Tibial nerve (tissue), 4 donors: ENCODE measurements at places on chromosomes 11 and 22. TPM values are rescaled to one million over a fixed set of nuclear protein-coding genes. Genes with fewer than 3 reads are reported as not detected.

SLC5A4 gene
- total RNA-seq: 0.21 TPM

OR51B5 gene
- 2.0 TPM for total RNA-seq

GRCh38 chr11:42960521-42961088 is 351.2 kb upstream of the API5 start:
- H3K36me3 ChIP-seq: no peaks in the 10 kb centered on the region
- no peaks in the 10 kb centered on the region for H3K27me3 ChIP-seq
- no peak overlapping the region for H3K4me3 ChIP-seq
- no peak for DNase-seq

GRCh38 chr11:63814383-63814736 is 1.1 kb downstream of the SPINDOC start:
- peak overlapping the region; percentile 84 for H3K27ac ChIP-seq
- H3K36me3 ChIP-seq: no peaks in the 10 kb centered on the region

DNA sequence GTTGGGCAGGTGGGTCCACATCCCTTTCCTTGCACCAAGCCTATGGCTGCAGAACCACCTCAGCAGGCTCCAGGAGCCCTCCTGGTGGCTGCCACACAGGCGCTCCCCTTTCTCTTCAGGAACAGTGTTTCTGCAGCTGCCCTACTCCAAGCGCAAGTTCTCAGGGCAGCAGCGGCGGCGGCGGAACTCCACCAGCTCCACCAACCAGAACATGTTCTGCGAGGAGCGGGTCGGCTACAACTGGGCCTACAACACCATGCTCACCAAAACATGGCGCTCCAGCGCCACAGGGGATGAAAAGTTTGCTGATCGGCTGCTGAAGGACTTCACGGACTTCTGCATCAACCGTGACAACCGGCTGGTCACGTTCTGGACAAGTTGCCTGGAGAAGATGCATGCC is 38.2 kb upstream of the YWHAH start:
- no peak overlapping the region for H3K27ac ChIP-seq
- H3K27me3 ChIP-seq: no peaks in the 10 kb centered on the region
- no peaks in the 10 kb centered on the region for H3K4me1 ChIP-seq
- H3K36me3 ChIP-seq: peaks cover 94% of the 10 kb centered on the region
- no peak overlapping the region for H3K4me3 ChIP-seq
- DNase-seq: no peak

SCUBE2 gene
- total RNA-seq: 4.2 TPM

DNA sequence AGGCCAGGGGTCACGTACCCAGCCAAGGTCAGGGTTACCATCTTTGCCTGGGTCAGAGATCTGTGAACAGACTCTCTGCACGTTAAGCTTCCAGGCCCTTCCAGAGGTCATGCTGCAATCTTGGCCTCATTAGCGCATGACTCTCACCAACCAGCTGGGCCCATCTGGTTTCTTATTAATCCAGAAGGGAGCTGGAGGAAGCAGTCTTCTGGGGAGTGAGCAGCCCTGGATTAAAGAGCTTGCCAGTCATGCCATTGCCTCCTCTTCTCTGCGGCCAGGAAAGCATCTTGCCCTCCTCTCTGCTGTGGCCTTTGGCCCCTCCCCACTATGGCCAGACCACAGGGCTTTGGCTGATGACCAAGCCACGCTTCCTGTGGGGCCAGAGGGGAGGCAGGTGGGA is 57.4 kb downstream of the CHST1 start:
- no peak overlapping the region for H3K27ac ChIP-seq
- H3K36me3 ChIP-seq: no peaks in the 10 kb centered on the region
- H3K4me1 ChIP-seq: no peaks in the 10 kb centered on the region
- DNase-seq: no peak

DNA sequence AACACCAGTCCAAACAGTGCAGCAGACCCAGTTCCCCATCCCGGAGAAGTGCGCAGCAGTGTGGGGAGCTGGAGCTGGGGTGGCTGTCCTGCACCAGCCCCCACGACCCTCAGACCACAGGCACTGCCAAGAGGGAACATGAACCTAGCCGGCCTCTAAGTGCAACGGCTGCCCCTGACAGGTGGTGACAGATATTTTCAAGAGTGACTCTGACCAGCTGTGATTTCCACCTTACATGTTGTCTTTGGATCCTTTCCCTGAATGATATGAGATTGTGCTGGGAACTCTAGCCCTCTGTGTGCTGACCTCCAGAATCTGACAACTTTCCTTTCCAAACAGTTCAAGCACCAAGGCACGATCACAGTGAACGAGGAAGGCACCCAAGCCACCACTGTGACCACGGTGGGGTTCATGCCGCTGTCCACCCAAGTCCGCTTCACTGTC is 12.6 kb downstream of the SERPIND1 start:
- H3K36me3 ChIP-seq: peaks cover 78% of the 10 kb centered on the region
- H3K27me3 ChIP-seq: no peaks in the 10 kb centered on the region
- H3K27ac ChIP-seq: no peak overlapping the region
- H3K4me1 ChIP-seq: no peaks in the 10 kb centered on the region
- H3K4me3 ChIP-seq: no peak overlapping the region

USP47 gene
- 87.0 TPM for total RNA-seq

DNA sequence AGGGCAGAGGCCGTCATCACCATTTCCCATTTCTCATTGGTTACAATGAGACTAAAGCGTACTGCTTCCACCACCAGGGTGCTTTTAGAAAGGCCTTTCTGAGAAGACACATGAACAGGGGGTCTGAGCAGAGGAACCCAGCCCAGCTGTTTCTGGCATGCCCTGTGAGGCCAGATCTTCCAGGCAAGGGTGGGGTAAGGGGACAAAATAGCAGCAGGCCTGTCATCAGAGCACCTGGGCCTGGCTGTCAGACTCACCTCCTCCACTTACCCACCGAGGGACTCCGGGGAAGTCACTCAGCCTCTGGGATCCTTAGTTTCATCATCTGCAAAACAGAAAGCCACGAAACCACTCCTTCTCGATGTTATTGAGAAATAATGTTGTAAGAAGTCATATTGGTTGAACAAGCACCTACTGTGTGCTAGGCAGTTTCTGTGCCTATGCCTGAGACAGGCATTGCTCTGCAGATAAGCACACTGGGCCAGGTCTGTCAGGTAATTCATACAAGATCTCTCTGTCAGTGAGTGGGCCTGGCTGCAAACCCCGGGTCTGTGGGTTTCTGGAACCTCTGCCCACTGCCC is 8.8 kb upstream of the WNT11 start:
- H3K4me1 ChIP-seq: peaks cover 5% of the 10 kb centered on the region
- no peak overlapping the region for H3K4me3 ChIP-seq
- no peaks in the 10 kb centered on the region for H3K36me3 ChIP-seq

EMSY gene
- total RNA-seq: 47.0 TPM

DNA sequence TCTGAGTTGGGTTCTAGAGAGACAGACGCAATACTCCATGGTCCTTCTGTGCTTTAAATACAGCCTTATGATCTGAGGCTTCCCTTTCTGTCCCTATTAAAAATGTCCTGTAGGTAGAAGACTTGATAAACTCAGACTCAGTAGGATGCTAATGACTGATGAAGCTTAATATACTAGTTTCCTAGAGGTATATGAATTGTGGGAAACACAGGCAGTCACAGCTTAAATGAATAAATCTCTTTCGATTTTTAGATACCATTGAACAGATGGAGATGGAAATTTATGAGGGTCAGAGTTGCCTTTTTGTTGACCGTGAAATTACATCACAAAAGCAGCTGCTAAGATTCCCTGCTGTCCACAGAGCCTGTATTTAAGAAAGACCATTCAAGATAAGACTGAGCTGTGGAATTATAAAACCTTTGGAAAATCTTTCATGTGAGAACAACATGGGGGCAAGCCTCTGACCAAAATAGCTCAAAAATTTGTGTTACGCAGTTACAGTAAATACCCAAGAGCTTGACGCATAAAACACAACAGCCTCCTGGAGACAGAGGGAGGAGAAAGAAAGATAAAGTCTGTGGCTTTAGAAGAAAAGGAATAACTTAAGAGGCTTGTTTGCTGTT is 172.3 kb downstream of the AASDHPPT start:
- H3K4me1 ChIP-seq: no peaks in the 10 kb centered on the region
- H3K36me3 ChIP-seq: no peaks in the 10 kb centered on the region
- no peak overlapping the region for H3K4me3 ChIP-seq
- H3K27ac ChIP-seq: no peak overlapping the region

GRAMD1B gene
- 29.9 TPM for total RNA-seq

DNA sequence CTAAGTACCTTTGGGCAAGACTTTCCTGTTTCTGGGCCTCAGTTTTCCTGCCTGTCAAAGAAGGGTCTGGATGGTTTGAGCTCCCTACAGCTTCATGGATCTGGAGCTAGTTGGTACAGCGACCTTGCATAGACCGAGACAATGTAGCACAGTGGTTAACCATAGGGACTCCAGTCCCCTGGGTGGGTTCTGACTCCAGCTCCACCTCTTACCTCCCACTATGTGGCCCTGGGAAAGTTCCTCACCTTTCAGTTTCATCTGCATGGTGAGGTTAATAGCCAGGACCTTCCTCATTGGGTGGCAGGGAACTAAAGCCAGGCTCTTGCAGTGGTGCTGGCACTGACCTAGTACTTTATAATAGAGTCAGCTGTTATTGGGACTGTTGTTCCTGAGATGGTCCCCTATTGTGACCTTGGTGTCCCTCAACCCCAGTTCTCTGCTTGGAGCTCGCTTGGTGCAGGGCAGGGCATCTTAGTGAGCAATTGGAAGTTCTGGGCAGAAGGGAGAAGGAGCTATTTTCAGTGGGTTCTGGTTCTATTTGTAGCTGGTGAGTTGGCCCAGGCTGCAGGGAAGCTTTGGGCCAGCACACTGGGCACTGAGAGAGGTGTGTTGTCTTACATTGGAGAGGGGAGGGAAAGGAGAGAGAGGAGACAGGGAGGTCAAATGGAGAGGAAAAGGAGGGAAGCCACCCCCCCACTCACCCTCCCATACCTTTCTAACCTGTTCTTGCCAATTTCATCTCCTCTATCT is 10.7 kb upstream of the MTMR3 start:
- H3K27ac ChIP-seq: no peak overlapping the region
- H3K4me3 ChIP-seq: no peak overlapping the region
- DNase-seq: no peak
- no peaks in the 10 kb centered on the region for H3K36me3 ChIP-seq
- H3K4me1 ChIP-seq: no peaks in the 10 kb centered on the region
- no peaks in the 10 kb centered on the region for H3K27me3 ChIP-seq

DNA sequence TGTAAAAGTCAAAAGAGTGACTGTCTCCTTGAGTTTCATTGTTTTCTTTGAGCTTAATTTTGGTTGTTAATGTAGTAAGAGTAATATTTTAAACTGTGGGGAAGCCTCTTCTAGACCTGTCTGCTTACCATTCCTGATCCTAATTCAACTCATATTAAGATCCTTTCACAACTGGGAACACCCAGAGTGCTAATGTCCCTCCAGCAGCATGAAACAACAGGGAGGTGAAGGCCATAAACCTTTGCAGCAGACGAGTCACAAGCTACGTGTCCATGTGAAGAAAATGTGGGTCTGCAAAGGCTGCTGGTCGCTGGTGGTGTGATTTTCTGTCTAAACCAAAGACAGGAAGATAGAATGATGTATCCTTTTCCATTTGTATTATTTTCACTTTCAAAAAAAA is 152.5 kb downstream of the ETS1 start:
- no peak overlapping the region for H3K4me3 ChIP-seq
- H3K27me3 ChIP-seq: no peaks in the 10 kb centered on the region
- no peaks in the 10 kb centered on the region for H3K4me1 ChIP-seq
- no peaks in the 10 kb centered on the region for H3K36me3 ChIP-seq
- DNase-seq: no peak

DNA sequence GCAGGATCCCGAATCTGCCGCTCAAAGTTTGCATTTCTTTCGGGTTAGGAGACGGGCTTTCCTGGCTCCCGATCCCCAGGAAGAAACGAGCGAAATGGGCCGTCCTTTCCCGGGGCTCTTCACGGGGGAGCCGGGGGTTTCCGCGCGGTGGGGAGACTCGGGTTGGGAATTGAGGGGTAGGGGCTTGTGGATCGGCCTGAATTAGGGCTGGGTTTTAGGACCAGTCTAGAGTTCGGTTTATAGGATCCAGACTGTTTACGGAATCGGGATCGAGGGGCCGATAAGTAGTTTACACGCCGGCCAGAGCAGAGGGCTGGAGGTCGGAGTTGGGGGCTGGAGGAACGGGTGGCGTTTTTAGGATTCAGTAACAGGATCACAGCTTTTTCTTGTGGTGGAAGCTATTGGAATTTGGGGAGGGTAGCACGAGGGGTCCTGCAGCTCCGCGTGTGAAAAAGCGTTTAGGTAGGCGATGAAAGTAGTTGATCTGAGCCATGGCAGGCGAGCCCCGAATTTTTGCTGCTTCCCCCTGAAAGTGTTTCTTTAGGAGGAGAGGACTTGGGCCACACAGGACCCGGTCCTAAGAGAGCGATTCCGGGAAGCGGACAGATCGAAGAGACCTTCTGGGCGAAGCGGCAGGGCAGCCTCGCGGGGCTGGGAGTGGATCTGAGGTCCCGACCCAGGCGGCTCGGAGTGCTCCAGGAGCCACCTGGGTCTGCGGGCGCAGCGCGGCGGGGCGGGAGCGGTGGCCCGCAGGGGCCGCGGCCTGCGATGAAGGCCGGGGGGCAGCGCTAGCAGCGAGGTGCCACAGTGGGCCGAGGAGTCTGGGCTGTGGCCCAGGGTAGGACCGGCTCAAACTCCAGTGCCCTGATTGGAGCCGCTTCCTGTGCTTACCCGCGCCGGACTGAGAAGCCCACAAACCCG is 1.6 kb downstream of the PKNOX2 start:
- H3K4me3 ChIP-seq: peak overlapping the region; percentile 75
- no peak for DNase-seq
- H3K36me3 ChIP-seq: no peaks in the 10 kb centered on the region

- peak overlapping the region; percentile 60 for H3K27ac ChIP-seq
- no peaks in the 10 kb centered on the region for H3K36me3 ChIP-seq
- H3K4me3 ChIP-seq: no peak overlapping the region
- peaks cover 92% of the 10 kb centered on the region for H3K4me1 ChIP-seq
Observed at GRCh38 chr11:3947061-3947460, 91.6 kb downstream of the STIM1 start.

DNA sequence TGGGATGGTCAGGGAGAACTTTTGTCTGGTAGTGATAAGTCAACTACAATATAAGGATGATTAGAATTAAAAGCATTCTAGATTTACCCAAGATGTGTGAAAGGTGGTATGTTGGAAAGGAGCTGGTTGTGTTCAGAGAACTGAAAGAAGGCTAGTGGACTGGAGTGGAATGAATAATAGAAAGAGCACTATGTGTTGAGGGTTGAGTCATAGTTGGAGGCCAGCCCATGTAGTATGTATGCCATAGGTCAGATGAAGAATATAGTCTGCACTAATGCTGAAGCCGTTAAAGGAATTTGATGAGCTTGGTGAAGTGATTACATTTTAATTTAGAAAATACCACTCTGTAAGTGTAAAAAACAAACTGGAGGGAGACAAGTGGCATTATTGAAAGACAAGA is 514.1 kb downstream of the CNTN5 start:
- H3K4me1 ChIP-seq: no peaks in the 10 kb centered on the region
- H3K36me3 ChIP-seq: no peaks in the 10 kb centered on the region
- no peak for DNase-seq
- H3K27ac ChIP-seq: no peak overlapping the region
- H3K4me3 ChIP-seq: no peak overlapping the region

- H3K4me1 ChIP-seq: no peaks in the 10 kb centered on the region
- H3K27ac ChIP-seq: no peak overlapping the region
- H3K4me3 ChIP-seq: no peak overlapping the region
- no peaks in the 10 kb centered on the region for H3K36me3 ChIP-seq
- H3K27me3 ChIP-seq: peaks cover 18% of the 10 kb centered on the region
- no peak for DNase-seq
Observed at GRCh38 chr11:1228101-1228821, 5.4 kb downstream of the MUC5B start.

- no peak overlapping the region for H3K27ac ChIP-seq
- no peaks in the 10 kb centered on the region for H3K27me3 ChIP-seq
- no peak for DNase-seq
- H3K4me3 ChIP-seq: no peak overlapping the region
- peaks cover 46% of the 10 kb centered on the region for H3K4me1 ChIP-seq
Observed at GRCh38 chr22:38267086-38267485, 5.7 kb downstream of the TMEM184B start.

MS4A15 gene
- total RNA-seq: not detected
